Fibroblast of mammary gland (primary cell): ENCODE measurements at places on chromosomes 12 and 14.

DNA sequence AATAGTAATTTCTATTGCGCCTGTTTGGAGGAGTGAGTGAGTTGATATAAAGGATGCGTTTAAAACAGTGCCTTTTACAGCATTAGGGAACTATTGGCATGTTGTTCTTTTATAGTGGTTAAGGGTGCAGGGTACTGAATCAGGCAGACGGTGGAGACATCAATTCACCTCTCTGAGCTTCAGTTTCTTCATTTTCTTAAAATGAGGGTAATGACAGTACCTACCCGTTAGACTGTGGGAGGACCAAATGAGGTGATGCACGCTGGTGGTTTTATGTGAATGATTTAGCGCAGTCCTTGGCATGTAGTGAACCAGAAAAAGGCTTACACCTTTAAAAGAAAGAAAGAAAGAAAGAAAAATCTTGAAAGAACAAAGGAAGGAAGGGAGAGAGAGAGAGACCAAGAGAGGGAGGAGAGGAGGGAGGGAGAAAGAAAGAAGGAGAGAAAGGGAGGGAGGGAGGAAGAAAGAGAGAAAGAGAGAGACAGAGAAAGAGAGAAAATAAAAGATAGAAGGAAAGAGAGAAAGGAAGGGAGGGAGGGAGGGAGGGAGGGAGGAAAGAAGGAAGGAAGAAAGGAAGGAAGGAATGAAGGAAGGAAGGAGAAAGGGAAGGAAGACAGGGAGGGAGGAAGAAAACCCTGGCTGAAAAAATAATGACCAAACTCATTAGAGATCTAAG lies 22.2 kb upstream of the CCND2 start:
- DNase-seq = no peak

GRCh38 chr12:111409403-111409779 lies 3.7 kb downstream of the SH2B3 start:
- peak; percentile 46 for DNase-seq

DNA sequence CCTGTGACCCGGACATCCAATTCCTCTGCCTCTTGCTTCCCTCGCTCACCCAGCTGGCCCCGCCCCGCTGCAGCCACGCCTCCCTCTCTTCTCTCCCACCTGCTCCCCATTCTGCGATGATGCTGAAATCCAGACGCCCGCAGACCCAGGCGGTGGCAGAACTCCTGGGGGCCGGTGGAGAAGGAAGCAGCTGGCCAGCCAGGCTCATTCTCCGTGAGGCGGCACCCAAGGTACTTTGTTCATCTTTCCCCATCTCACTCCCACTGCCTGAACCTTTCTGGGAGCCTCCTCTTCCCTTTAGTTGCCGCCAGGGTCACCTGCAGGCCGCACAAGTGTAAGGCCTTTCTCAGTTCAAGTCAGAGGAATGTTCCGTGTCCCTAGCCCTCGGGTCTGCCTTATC lies 35.7 kb downstream of the FOXN4 start:
- no peak for DNase-seq

GRCh38 chr14:76753541-76754198 lies 7.6 kb upstream of the VASH1 start:
- no peak for DNase-seq

GRCh38 chr12:94059394-94060368 lies 88.7 kb upstream of the PLXNC1 start:
- no peak for DNase-seq

DNA sequence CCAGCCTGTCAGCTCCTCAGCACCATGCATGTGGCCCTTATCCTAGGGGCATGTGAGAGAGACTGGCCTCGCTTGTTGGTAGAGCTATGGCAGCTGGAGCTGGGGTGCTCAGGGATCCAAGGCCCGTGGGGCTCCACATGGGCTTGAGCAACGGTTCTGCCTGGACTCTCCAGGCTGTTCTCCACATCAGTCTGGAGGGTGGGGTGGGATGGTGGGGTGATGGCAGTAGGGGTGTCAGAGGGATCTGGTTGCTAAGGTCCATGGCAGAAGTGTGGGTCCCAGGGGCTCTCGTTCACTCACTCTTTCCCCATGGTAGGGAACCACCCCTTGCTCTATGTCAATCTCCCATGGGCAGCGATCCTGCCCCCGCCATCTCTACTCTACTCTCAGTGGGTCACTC lies 622.6 kb downstream of the LRFN5 start:
- no peak for DNase-seq

DNA sequence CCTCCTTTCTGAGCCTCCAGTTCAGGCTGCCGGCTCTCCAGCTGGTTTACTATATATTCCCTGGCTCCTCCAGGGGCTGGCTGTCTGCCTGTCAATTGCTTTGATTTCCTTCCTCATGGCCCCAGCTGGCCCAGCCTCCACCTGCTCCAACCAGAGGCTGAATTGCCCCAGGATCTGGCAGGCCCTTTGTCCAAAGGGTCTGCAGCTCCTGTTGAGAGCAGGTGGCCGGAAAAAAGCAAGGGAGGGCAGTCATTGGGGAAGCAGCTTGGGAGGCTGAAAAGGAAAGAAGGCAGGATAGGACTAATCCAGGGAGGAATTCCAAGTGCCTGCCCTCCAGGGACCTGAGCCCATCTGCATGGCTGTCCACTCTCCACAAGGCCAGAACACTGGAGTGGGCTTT lies 25.3 kb downstream of the PAH start:
- DNase-seq = no peak

DNA sequence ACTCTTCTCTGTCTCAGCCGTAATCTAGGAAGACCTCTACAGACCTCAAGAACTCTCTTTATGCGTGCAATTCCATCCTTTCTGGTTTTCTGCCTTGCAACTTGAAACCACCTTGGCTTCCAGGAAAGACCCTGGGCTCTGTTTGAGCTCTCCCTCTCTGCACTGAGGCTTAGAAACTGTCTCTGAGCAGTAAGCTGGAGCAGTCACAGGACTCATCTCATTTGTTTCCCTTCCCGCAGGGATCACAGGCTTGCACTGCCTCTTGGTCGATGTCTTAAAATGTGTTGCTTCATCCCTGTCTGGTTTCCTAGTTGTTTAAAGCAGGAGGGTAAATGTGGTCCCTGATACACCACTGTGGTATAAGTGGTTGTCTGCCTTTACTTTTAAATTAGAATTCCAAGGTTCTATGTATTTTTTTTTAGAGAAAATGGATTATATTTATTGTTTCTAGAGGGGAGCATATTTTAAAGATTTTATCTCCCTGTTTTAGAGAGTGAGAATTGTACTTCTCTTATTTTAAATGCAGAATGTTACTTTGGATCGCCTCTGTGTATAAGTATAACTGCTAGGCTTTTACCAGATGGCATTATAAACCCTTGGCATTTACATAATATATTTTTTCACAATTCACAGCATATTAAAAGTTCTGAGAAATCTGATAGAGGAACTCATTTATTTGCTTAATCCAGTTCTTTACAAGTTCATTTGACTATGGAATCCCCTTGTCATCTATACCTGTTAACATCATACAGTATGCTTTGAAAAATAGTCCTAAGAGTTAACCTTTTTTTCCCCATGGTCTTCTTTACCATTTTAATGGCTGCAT lies 26.4 kb downstream of the EID3 start:
- DNase-seq = no peak

- no peak for DNase-seq
These were observed 20.0 kb upstream of the TEAD4 start for GRCh38 chr12:2939191-2939590.

DNA sequence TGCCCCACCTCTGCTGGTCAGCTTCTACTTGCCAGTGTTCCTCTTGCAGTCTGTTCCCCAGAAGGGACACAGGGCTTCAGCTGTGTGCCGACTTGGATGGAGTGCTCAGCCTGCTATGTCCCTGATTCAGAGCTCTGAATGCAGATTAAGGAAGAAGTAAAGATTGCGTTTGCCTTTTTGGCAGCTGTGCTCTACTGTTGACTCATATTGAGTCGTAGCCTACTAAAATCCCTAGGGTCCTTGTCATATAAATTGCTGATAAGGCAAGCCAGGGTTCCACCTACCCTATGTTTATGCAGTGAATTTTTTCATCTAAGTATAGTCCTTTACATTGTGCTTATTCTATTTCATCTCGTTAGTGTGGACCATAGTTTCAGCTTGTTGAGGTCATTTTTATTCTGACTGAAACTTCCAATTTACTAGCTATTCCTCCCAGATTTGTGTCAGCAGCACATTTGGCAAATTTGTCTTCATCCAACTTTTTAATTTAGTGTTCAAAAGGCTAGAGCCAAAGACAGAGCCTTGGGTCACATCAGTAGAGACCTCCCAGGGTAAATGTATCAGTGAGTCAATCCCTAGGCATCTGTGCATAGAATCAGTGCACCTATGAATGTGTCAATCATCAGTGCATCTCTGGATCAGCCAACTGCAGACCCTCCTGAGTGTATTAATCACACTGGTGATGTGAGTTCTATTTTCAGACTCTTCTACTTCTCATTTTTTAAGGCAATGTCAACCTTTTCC lies 31.9 kb downstream of the CACNA1C start:
- DNase-seq = peak; percentile 89

DNA sequence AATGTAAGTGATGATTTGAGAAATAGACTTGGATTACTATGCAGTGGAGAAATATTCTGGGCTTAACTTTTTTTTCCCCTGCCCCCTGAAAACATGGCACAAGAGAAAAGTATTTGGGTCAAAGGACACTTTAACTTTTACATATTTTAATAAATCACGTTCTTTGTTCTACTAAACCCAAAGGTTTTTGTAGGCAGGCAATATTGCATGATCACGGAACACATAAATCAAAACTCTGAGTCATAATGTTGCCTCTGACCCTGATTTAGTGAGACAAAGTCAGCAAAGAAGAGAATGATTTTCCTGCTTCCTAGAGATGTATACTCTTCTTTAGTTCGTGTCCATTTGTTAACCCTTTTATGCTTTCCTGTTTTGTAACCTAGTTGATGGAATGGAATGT lies 38.0 kb downstream of the ABCD2 start:
- DNase-seq = peak; percentile 70

- no peak for DNase-seq
These were observed 40.9 kb upstream of the NOS1 start for GRCh38 chr12:117402363-117402762.

DNA sequence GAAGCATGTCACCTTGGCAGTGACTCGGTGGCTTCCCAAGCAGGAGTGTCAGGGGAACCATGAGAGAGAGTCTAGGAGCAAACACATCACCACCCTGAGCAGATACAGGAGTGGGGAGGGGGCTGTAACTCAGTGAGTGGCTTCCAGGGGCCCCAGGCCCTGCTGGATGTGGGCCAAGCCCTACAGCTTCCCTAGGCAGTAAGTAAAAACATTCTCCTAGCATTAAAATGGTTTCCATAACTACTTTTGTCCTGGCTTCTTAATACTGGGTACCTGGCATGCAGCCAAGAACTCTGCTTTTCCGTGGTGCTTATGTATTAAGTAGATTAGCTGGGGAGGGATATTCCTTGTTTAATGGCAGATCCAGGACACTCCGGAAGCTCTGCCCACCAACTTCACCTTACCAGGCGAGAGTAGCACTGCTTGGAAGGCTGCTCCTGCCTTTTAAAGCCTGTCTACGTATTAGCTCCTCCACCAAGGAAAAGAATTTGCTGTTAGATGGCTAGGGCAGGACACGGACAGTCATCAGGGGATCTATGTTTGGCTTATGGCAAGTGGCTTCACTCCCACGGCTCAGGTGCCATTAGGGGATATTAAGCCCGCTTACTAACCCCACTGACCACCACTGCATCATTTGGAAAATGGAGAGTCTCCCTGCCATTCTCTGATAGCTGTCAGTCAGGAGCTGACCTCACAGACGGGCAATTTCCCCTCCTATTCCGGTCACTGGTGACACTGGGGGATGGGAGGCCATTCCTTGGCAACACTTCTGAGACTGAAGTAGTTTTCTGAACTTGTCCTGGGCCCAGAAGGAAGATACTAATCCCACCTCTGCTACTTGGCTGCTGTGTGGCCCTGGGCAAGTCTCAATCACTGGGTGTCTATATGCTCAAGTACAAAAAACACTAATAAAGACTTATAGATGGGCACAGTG lies 22.8 kb downstream of the OTUB2 start:
- no peak for DNase-seq

DNA sequence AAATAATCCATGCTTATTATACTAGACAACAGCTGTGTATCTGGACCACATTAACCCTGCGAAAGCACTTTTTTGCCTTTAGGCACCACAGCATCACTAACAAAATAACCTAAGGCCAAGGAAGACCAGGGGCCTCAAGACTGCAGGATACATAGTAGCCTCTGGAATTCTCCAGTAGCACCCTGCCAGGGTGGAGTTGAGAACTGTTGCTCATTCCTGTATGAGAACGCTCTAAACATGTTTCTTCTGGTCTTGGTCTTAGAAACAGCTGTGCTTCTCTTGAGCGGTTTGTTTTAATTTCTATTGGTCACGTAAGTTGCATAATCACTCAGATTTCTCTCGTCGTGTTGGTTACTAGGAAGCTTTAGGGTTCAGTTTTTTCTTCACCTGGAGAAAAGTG lies 7.9 kb downstream of the B4GALNT3 start:
- no peak for DNase-seq

GRCh38 chr12:3381059-3382047 lies 109.7 kb upstream of the PRMT8 start:
- DNase-seq = peak; percentile 58

- peak; percentile 10 for DNase-seq
These were observed 71.7 kb downstream of the SLC2A13 start for GRCh38 chr12:40034156-40034555.

GRCh38 chr12:95218150-95219133 lies 835 bp downstream of the VEZT start:
- DNase-seq = peak; percentile 70

DNA sequence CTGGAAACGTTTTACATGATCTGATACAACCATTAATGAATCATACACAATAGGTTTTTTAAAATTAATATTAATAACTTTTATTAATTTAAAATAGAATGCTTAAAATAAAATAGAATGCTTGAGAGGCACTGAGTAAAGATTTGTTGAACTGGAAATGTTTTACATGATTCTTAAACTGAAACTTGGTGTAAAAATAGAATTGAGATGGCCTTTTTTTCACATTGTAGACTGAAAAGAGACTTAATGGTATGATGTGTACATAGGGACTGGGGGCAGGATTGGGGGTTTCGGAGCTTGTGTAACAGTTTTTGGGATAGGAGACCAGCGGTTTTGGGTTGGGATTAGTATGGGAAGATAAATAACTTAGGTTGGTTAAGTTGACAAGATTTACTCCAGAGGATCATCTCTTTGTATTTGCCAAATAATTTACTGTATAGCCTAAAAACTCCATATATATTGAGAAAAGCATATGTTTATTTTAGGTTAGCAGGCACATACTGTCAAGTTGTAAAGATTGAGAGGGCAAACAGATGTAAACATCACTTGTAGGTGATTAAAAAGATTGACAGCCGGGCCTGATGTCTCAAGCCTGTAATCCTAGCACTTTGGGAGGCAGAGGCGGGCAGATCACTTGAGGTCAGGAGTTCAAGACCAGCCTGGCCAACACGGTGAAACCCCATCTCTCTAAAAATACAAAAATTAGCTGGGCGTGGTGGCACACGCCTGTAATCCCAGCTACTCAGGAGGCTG lies 2.0 kb upstream of the ZNF410 start:
- no peak for DNase-seq

GRCh38 chr12:50387487-50387886 lies 8.9 kb downstream of the FAM186A start:
- peak; percentile 23 for DNase-seq

GRCh38 chr12:46693034-46693433 lies 132.8 kb downstream of the SLC38A4 start:
- no peak for DNase-seq
